Right atrium auricular region (tissue), 2 donors: ENCODE measurements at places on chromosomes 2 and 18. TPM values are rescaled to one million over a fixed set of nuclear protein-coding genes. Genes with fewer than 3 reads are reported as not detected.

DNA sequence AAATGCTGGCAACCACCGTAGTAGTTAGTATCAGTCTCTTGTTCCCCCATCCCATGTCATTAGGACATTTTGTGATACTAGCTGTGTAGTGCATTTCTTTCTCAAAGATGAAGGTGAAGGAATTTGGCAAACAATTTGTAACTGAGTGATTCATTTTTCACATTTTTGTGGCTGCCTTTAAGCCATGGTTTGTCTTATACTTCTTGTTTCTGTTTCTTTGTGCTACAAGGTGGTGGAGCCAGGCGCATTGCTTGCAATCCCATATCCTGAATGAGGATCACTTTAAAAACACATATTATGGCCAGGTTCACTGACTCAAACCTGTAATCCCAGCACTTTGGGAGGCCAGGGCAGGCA, 40.6 kb downstream of the GPD2 start:
- no peak overlapping the region for H3K27ac ChIP-seq
- H3K27me3 ChIP-seq = no peaks in the 10 kb centered on the region
- H3K4me3 ChIP-seq = no peak overlapping the region
- no peak for DNase-seq

- no peaks in the 10 kb centered on the region for H3K4me1 ChIP-seq
- H3K27me3 ChIP-seq = no peaks in the 10 kb centered on the region
- H3K36me3 ChIP-seq = no peaks in the 10 kb centered on the region
- DNase-seq = no peak
These were observed 60.8 kb upstream of the DNMT3A start for GRCh38 chr2:25402477-25402876.

GRCh38 chr2:60100034-60100433, 453.4 kb downstream of the BCL11A start:
- H3K36me3 ChIP-seq = no peaks in the 10 kb centered on the region
- no peak overlapping the region for H3K27ac ChIP-seq
- H3K4me1 ChIP-seq = no peaks in the 10 kb centered on the region
- no peak for DNase-seq

POTEC gene
- not detected for total RNA-seq

TOGARAM2 gene
- total RNA-seq = 2.0 TPM
